ENCODE measurements at places on chromosomes 4 and X.

- DNase-seq: no peak
Observed at GRCh38 chrX:126886997-126887396, 67.5 kb downstream of the PRR32 start.

DNA sequence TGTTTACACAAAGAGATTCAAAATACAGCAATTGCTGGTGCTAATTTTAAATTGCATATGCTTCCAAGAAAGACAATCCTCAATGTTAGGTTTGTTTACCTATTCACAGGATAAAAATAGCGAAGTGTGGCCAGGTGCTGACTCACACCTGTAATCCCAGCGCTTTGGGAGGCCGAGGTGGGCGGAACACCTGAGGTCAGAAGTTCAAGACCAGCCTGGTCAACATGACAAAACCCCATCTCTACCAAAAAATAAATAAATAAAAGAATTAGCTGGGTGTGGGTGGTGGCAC lies 77.7 kb downstream of the OPHN1 start:
- DNase-seq: no peak

GRCh38 chrX:11540532-11541377 lies 125.0 kb downstream of the ARHGAP6 start:
- DNase-seq: no peak

- DNase-seq: peak; percentile 56
Observed at GRCh38 chrX:131830400-131831184, 192.5 kb upstream of the STK26 start.

DNA sequence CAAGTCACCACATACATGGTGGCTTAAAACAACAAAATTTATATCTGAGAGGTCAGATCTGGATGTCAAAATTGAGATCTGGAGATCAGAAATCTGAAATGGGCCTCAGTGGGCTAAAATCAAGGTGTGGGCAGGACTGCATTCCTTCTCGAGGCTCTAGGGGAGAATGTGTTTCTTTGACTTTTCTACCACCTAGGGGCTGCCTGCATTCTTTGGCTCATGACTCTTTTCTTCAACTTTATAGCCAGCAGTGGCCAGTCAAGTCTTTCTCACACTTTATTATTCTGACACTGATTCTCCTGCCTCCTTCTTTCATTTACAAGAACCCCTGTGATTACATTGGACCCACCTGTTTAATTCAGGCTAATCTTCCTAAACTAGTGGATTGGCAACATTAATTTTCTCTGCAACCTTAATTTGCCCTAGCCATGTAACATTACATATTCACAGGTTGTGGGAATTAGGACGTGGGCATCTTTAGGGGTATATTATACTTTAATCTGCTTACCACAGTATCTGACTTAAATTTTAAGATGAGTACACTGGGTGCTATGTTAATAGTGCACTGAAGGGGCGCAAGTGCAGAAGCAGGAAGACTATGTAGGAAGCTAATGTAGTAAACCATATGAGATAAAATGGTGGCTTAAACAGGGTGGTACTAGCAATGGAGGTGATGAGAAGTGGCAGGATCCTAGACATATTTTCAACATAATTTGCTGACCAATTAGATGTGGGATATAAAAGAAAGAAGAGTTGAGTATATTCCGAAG lies 188.0 kb downstream of the SLC4A4 start:
- no peak for DNase-seq

GRCh38 chr4:128698386-128698785 lies 111.1 kb upstream of the JADE1 start:
- no peak for DNase-seq

- DNase-seq: no peak
Observed at GRCh38 chr4:1207603-1208265, 35.4 kb upstream of the SPON2 start.

- DNase-seq: no peak
Observed at GRCh38 chr4:139969635-139970266, 184.2 kb downstream of the MAML3 start.

DNA sequence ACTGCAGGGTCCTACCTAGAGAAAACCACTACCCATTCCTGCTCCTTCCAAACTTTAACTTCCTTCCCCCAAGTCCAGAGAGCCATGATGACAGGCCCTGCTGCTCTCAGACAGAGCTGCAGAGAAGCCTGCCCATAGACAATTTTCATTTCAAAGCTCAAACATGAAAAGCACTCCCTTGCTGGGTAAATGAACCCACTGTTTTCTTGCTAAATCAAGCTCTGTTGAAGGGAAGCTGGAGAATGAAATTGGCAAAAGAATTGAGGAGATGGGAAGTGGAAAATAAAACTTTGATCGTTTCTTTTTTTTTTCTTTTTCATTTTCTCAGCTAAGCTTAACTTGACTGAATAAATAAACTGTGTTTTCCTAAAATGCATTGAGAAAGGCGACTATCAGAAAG lies 331.1 kb upstream of the CPEB2 start:
- no peak for DNase-seq

GRCh38 chr4:88070031-88070430 lies 62.6 kb downstream of the PKD2 start:
- DNase-seq: no peak

- DNase-seq: no peak
Observed at GRCh38 chr4:41611881-41612871, 74.2 kb downstream of the LIMCH1 start.

DNA sequence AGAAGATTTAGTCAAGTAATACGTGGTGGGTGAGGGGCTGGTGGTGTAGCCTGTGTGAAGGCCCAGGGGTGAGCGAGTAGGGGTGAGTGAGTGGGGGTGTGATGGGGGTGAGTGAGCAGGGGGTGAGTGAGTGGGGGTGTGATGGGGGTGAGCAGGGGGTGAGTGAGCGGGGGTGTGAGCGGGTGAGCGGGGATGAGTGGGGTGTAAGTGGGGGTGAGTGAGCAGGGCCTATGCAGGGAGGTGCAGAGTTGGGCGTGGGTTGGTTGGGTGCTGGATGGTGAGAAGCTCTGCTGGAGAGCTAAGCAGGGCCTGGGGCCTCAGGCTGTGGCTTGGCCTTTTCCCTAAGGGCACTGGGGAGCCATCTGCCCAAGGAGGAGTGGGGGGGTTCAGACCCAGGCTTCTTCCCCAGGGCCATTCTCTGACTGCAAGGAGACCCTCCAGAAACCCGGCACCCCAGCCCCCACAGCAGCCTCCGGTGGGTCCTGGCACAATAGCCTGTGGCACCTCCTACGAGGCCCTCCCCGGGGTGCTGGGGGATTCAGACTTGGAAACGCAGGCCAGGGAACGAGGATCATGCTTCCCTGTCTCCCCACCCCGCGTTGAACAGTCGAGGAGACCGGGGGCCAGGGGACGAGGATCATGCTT lies 30.4 kb downstream of the SH3TC1 start:
- no peak for DNase-seq

GRCh38 chrX:2521092-2521926 lies 20.5 kb upstream of the DHRSX start:
- no peak for DNase-seq

DNA sequence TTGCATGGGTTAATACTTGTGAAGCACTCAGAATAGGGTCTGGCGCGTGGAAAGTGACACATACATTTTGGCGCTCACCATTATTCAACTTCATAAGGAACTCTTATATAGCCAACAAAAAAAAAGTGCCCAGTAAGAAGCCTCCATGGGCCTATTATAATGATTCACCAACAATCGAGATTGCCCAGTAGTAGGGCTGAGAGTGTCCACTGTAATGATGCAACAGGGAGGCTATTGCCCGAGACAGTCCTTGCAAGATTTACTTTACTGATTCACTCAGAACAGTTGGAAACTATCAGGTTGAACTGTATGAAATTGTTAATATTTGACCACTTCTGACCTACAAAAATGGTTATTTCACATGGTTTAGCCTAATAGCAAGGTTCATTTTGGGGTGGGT lies 86.0 kb downstream of the PJA1 start:
- DNase-seq: no peak

- DNase-seq: no peak
Observed at GRCh38 chrX:119667111-119667878, 25.7 kb downstream of the SEPTIN6 start.

DNA sequence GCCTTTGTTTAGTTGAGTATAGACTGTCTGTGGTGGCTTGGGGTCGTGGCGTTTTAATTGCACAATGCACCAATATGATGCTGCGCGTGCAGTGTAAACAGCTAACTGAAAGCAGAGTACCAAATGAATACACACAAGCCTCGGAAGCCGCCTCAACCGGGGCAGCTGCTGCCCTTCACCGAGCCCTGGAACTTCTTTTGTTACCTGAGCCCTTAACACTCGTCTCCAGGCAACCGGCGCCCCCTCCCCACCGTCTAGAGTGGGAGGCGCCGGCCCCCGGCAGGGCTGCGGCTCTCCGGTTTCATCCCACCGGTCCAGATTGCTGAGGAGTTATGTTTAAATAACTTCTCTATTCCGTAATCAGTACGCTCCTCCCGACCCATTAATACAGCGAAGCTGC lies 173.2 kb upstream of the TBL1X start:
- no peak for DNase-seq

- peak; percentile 25 for DNase-seq
Observed at GRCh38 chr4:141375855-141376254, 155.2 kb downstream of the ZNF330 start.

DNA sequence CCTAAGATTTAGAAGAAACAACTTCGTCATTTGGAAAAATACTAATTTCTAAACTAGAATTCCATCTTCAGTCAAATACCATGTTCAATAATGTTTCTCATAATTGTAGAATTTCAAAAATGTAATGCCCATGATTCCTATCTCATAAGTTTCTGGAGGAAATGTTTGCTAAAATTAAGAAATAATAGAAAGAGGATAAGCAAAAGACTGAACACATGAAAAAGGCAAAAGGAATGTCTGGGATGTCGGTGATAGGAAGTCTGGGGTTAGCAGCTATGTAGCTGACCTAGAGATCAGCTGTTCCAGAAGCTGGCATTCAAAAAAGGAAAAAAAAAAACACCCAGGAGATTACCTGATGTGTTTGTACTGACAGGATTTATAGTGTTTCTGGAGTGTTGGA lies 18.9 kb upstream of the PCDH10 start:
- no peak for DNase-seq

GRCh38 chrX:77404419-77404818 lies 42.8 kb upstream of the FGF16 start:
- DNase-seq: no peak

- no peak for DNase-seq
Observed at GRCh38 chrX:109927663-109928273, 75.1 kb upstream of the TMEM164 start.

DNA sequence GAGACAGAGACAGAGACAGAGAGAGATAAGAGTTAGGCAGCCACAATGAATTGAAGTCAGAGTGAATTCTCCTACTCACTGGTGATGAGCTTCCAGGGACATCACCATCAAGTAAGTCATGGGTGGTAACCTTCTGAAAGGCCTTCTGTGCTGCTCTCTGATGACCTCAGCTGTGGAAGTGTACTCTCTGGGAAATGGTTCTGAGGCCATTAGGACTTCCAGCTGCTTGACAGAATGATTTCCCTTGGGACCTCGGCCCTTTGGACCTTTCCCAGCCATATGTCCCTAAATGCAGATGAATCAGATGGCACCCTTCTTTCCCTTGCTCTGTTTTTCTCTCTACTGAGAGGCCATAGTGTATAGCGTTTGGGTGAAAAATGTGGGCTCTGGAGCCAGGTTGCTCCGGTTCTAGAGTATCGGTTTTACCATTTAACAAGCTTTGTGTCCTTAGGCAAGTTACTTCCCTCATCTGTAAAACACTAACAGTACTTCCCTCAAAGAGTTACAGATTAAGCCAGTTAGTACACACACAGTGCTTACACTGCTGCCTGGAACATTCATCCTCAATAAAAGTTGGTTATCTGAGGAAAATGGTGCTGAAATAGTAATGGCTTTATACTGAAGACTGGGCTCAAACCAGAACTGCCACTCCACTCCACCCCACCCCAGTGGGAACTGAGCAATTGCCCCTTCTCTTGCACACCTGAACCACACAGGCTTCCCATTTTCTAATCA lies 7.6 kb downstream of the SEPTIN11 start:
- DNase-seq: peak; percentile 59

- no peak for DNase-seq
Observed at GRCh38 chr4:99352602-99353537, at the start of gene ADH1C. Gene ADH1C, minus strand, starts transcription at chr4:99352746. Its CDS starts 71 bp downstream, at chr4:99352675.

- no peak for DNase-seq
Observed at GRCh38 chr4:15144967-15145295, 142.7 kb downstream of the CPEB2 start.

- peak; percentile 10 for DNase-seq
Observed at GRCh38 chr4:133270021-133270570, 121.0 kb downstream of the PCDH10 start.

DNA sequence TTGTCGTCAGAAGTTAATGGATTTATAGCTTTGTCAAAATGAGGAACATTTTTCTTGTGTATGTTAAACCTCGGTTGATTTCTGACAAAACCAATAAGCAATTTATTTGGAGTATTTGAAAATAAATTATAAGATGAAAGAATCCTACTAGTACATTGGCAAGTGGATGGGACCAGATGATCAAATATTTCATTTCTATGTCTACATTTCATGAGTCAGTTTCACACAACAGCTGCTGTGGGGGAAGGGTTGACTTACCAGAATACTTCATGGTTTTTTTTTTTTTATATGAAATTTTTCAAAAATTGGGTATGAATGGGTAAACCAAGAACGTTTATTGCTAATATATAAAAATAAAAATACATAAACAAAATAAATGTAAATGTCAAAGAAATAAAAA lies 39.4 kb downstream of the RAPGEF2 start:
- no peak for DNase-seq

DNA sequence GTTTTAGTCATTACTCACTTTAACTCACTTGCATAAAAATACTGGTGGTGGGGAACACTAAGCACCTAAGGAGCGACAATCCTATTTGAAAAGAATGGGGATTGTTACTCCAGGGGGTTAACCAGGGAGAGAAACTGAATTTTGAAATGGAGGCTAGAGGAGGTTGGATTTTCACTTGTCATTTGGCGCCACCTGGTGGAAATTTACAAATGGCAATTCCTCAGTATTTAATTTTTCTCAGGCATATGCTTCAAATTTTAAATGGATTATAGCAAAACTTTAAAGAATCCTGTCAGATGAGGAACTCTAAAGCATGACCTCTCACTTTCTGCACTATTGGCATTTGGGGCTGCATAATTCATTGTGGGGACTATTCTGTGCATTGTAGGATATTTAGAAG lies 2.7 kb upstream of the GEMIN8 start:
- DNase-seq: peak; percentile 17

DNA sequence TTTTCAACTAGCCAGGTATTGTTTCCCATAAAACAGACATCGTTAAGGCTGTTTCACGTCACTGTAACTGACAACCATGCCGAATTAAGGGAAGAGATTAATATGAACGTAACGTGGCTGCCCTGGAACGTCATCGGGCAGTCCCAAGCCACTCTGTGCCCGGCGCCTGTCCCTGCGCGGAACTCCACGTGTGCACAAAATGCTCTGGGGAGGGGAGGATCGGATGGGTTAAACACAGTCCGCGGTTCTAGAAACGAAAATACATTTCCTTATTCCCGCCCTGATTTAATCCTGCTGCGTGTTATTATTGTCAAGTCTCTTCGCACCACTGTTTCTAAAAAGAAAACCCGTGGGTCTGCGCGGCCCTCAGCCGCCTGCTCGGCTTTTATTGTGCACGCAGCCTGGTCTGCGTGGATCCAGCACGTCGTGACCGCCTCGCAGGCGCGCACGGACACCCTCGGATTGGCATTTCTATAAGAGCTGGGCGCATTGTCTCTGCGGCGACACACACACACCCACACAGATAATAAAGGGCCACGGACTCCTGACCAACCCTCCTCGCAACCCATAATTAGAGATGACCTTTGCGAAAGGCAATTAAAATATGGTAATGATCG lies 69.6 kb upstream of the BCOR start:
- DNase-seq: no peak

GRCh38 chrX:12991575-12991974 lies 16.7 kb downstream of the TMSB4X start:
- DNase-seq: no peak
